ENCODE measurements at places on chromosomes 12 and 14. TPM values are rescaled to one million over a fixed set of nuclear protein-coding genes. Genes with fewer than 3 reads are reported as not detected.

DNA sequence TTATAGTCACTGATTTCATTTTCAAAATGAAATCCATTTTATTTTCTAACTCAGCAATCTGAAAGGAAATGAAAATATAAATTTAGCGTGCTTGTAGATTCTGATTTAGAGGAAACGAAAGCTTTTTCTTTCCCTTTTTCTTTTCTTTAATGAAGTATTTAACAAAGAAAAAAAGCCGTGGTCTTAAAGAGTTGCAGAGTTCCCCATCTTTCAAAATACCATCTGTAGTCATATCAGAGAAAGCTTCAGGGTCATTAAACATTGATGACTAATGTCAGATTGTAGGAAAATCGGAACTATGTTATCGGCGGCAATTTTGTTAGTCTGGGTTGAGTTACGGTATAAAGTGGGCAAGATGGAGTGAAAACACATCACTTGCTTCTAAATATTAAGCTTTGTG lies 32.3 kb downstream of the DRAM1 start:
- DNase-seq, result no peak

- DNase-seq, result no peak
These were observed 652 bp downstream of the SART3 start for GRCh38 chr12:108560321-108560721.

DNA sequence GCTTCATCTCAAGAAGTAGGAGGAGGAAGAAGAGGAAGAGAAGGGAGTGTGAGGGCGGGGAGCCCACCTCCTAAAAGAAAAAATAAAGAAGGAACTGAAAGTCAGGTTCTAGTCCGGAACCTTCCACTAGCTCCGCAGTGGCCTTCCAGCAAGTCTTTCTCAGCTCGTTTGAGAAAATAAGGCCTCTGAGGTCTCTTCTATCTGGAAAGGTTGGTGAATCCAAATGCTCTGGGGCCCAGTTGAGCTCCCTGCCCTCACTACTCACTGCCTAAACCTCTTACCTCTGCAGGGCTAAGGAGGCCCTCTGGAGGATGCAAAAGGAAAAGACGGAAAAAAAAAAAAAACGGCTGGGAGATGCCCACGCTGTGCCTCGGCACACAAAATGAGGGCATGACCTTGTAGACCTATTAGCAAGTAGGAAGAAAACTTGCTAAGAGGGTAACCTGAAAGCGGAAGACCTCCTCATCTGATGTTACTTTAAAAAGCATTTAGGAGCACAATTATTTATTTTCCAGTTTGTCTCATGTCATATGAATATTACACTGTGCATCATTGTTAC lies 35.9 kb downstream of the FBLN5 start:
- no peak for DNase-seq

- no peak for DNase-seq
These were observed 88.7 kb upstream of the KCNA1 start for GRCh38 chr12:4820971-4821370.

DNA sequence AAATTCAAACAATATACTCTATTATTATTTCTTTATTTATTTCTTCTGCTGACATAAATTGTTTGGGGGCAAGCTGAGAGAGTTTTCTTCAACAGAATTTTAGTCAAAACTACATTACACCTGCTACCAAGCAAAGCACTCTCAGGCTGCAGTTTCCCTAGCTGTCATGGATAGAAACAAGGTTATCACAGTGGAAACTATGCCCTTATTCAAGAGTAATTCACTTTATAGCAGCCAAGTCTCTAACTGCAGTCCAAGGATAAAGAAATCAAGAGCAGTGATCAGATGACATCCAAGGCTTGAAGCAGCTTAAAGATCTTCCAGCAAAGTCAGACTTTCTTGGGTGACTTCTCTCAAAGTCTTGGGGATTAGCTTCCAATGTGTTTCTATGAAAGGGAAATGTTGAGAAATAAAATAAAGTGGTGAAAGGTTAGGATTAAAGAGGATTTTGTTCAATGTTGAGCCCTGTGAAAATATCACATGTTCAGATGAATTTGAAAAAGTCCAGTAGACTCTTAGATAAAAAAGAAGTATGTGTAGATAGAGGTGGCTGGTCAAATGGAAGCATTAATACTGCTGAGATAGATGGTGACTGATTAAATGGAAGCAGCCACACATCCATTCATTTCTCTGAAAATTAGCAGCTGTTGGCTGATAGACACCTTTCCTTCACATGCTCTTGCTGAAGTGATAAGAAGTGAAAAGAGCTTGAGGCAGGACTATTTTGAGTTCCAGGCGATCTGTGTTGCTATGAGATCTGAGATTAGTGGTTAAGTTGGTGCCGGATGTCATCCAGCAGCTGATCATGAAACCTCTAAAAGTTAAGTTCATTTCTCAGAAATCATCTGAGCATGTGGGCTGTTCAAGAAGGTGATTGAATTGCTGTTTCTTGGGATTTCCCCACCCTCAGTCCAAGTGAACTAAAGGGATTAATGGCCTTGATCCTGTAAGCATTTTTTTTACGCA lies 257.8 kb upstream of the BTG1 start:
- no peak for DNase-seq

DNA sequence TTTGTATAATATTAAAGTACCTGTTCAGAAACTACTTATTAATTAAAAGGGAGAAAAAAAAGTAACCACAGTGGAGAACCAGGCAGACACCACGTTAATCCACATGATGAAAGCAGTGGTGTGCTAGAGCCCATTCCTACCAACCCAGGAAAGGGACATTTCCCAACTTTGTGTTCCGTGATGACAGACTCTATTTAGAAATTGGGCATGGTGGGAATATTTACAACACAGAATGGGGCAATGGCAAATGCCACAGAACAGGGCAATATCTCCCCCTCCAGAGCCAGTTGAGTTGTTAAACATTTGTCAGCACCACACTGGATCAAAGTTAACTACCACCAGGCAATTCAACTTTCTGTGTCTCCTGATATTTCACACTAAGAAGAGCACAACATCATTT lies 1.2 kb upstream of the HIGD1C start:
- no peak for DNase-seq

GRCh38 chr12:2291182-2291832 lies 238.5 kb downstream of the CACNA1C start:
- DNase-seq, result peak; percentile 16

DNA sequence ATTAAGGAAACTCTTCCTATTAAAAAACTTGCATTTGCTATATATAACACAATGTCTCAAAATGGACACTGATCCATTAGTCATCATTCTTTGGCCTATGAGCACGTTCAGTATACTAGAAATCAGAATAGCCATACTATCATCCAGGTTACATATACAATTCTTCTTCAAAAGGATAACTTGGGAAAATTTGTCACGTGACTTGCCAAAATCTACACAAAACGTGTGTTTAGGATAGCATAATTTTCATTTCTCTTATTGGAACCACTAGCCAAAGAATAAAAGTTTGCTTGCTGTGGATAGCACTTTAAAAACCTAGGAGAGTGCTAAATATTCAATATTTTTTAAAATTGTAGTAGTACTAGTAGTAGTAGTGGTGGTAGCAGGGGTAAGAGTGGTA lies 714.3 kb upstream of the FOXG1 start:
- no peak for DNase-seq

GRCh38 chr14:54003064-54003463 lies 46.4 kb upstream of the BMP4 start:
- no peak for DNase-seq

GRCh38 chr14:23578560-23579310 lies at the start of gene JPH4:
TSS of gene JPH4 (minus strand) at chr14:23578790. CDS start at chr14:23577453, 1,337 bp downstream.
- DNase-seq, result no peak

GRCh38 chr14:72941286-72941985 lies 15.2 kb downstream of the DCAF4 start:
- no peak for DNase-seq

GRCh38 chr14:71625891-71626701 lies 306.1 kb upstream of the RGS6 start:
- DNase-seq, result no peak

DNA sequence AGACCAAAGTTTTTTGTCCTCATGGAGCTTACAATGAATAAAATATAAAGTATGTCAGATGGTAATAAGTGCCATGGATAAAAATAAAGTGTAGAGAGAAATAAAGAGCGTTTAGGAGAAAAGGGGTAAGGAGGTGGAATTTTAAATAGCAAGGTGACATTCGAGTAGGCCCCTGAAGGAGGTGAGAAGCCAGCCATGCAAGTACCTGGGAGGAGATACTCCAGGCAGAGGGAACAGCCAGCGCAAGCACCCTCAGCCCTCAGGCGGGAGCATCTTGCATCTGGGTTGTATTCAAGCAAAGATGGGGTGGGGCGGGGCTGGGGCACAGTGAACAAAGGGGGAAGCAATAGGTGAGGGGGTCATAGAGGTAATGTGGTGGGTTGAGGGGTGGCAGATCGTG lies 4.3 kb downstream of the TBC1D30 start:
- DNase-seq, result no peak

DNA sequence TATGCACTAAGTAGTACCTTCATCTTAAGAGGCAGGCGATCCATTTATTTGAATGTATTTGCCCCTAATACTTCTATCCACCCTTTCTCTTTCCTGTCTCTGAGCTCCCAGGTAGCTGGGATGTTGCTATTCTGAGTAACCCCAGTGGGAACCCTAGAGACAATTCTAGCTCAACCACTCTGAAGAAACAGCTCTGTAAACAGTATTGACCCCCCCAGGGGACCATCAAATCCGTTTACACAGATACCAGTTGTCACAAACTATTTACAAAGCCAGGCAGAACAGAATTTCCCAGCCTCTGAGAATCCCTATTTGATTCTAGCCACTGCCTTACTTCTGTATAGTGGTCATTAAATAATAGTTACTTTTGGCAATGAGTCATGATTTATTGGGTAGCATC lies 64.9 kb downstream of the MIPOL1 start:
- no peak for DNase-seq

- DNase-seq, result no peak
These were observed 9.4 kb downstream of the PTGR2 start for GRCh38 chr14:73861073-73861472.

NOVA1 gene
- 4.5 TPM for total RNA-seq

ANG gene
- total RNA-seq, result 4.5 TPM

EML5 gene
- not detected for total RNA-seq

OTOGL gene
- total RNA-seq, result 0.10 TPM

SMOC1 gene
- not detected for total RNA-seq

ZNF740 gene
- total RNA-seq, result 10.9 TPM

Data from glomerular endothelial cell (primary cell).